Foreskin keratinocyte (primary cell): ENCODE measurements at places on chromosomes 1 and 21. TPM values are rescaled to one million over a fixed set of nuclear protein-coding genes. Genes with fewer than 3 reads are reported as not detected.

USH2A gene
- not detected in 2 replicates for total RNA-seq

PLA2G2A gene
- not detected in 2 replicates for total RNA-seq

ANKRD34A gene
- total RNA-seq, result 1.0 and 1.1 TPM in 2 replicates

WRAP73 gene
- total RNA-seq, result 17.2 and 18.1 TPM in 2 replicates

CFAP45 gene
- 1.0 and 1.3 TPM in 2 replicates for total RNA-seq

SLAMF8 gene
- not detected in 2 replicates for total RNA-seq

GBP6 gene
- total RNA-seq, result 0.20 and 0.39 TPM in 2 replicates

CD101 gene
- 0.44 and 2.0 TPM in 2 replicates for total RNA-seq

SPRR2A gene
- total RNA-seq, result 3.5 and 8.1 TPM in 2 replicates

TBX19 gene
- 0.24 and 0.32 TPM in 2 replicates for total RNA-seq

TMEM200B gene
- total RNA-seq, result 7.4 and 8.7 TPM in 2 replicates

ESPN gene
- 1.5 and 2.1 TPM in 2 replicates for total RNA-seq

PDZK1 gene
- 0.14 and 0.20 TPM in 2 replicates for total RNA-seq

ZNF326 gene
- total RNA-seq, result 16.6 and 19.8 TPM in 2 replicates

PTPRU gene
- total RNA-seq, result 16.1 and 17.5 TPM in 2 replicates

KDF1 gene
- 27.8 and 32.8 TPM in 2 replicates for total RNA-seq

AMY2A gene
- total RNA-seq, result not detected in 2 replicates

IFI44 gene
- 55.2 and 78.8 TPM in 2 replicates for total RNA-seq

IL10 gene
- total RNA-seq, result not detected in 2 replicates

DNAH14 gene
- total RNA-seq, result 13.9 and 15.2 TPM in 2 replicates

ILDR2 gene
- not detected in 2 replicates for total RNA-seq

ACP6 gene
- 8.7 and 9.5 TPM in 2 replicates for total RNA-seq

SLC1A7 gene
- total RNA-seq, result not detected in 2 replicates

BEST4 gene
- total RNA-seq, result 0.14 TPM in 1 of 2 replicates, not detected in the other

OR1C1 gene
- total RNA-seq, result not detected in 2 replicates

LENEP gene
- not detected in 2 replicates for total RNA-seq
